Eye (tissue), 1 donor: ENCODE measurements at places on chromosomes 1 and 21.

DNA sequence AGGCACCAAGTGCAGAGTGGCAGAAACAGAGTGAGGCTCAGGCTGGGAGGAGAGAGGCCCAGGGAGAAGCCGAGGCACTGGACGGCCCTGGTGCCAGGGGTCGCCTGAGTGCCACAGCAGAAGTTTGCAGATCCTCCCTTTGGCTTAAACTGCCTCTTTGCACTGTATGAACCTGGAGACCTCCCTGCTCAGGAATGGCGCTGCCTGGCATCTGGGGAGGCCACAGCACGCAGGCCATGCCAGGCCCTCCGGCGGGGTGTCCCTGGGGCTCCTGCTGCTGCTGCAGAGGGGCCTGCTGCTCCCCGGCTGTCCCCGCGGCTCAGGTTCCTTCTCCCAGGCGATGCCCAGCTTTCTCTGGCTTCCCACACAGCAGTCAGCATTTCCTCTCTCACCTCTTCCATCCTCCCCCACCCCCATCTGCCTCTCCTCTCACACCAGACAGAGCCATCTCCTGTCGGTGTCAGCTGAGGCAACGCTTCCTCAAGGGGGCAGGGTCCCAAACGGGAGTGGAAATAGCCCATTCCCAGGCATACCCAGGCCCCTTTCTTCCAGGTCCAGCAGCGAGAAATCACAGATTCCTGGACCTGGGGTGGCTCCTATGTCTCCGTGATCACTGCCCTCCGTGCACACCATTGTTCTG lies 35.2 kb downstream of the SYT6 start:
- no peak for DNase-seq

DNA sequence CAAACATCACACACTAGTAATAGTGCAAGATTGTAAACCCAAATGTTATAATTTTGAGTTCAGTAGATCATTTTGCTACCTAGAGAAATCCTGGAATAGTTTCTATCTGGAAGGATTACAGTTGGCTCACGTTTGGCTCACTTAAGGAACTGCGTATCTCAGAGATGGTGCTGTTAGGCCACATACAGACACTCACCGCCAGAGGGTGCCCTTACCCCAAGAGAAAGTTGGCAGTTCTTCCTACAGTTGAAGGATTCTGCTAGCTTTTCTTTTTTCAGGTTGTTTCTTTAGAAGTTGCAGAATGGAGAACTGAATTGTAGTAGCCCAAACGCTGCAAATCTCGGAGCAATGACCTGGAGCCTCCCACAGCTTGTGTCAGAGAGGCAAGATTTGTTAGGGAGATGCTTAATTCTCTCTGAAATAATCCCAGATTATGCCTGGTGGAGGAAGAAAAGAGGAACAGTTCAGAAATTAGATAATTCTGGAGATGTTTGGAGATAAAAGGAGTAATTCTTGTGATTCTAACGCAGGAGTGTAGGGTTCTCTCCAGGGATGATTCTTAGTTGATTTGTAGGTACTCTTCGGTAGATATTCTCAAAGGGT lies 87.9 kb upstream of the PAPPA2 start:
- DNase-seq: peak; percentile 92

GRCh38 chr1:205073511-205073910 lies 10.7 kb downstream of the TMEM81 start:
- peak; percentile 0 for DNase-seq

- no peak for DNase-seq
Measured at GRCh38 chr1:1048765-1049164, 25.3 kb downstream of the RNF223 start.

- no peak for DNase-seq
Measured at GRCh38 chr1:209650454-209650853, 1.8 kb downstream of the LAMB3 start.

- no peak for DNase-seq
Measured at GRCh38 chr1:39852214-39852791, 31.0 kb downstream of the TRIT1 start.

GRCh38 chr21:42384156-42384945 lies 11.5 kb downstream of the TMPRSS3 start:
- DNase-seq: no peak

GRCh38 chr1:206029484-206029883 lies 5.8 kb upstream of the CTSE start:
- DNase-seq: no peak

DNA sequence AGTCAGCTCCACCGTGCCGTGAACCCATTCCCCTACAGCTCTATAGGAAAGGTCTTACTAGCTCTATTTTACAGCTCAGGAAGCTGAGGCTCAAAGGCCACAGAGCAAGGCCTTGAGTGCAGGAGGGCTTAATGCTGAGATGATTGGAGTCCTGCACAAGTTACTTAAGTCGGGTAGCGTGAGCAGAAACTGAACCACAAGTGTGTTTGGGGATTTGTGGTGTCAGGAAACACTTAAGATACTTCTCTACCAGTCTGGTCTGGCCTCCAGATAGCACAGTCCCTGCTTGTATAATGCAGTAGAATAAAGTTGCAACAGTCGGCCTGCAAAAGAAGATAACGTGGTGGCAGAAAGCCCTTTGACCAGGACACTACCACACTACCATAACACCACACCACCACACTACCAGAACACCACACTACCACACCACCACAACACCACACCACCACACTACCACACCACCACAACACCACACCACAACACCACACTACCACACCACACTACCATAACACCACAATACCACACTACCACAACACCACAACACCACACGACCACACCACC lies 118.1 kb downstream of the SPSB1 start:
- DNase-seq: no peak

DNA sequence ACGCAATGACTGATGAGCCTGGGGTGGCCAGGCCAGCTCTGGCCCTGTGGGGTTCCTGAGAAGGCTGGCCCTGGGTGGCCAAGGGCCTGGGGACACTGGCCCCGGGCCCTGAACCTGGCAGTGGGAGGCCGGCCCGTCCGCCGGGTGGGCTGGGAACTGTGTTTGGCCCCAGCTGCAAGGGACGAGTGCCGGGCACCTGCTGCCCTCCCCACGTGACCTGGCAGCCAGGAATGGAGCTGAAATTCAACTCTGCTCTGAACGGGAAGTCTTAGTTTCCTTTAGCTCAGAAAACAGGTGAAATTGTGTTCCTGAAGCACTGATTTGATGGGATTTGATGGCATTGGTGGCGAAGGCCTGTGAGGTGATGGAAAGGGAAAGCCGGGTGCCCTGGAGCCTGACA lies 8.2 kb upstream of the TTLL10 start:
- DNase-seq: peak; percentile 16

GRCh38 chr1:208184966-208185654 lies 59.1 kb downstream of the PLXNA2 start:
- no peak for DNase-seq

DNA sequence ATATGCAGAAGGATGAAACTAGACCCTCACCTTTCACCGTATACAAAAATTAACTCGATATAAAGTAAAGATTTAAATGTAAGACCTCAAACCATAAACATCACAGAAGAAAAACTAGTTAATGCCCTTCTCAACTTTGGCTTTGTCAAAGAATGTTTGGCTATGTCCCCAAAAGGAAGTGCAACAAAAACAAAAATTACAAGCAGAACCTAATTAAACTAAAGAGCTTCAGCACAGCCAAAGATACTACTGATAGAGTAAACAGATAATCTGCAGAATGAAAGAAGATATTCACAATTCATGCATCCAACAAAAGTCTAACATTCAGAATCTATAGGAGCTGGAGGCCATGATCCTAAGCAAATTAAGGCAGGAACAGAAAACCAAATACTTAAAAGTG lies 824.6 kb upstream of the NEGR1 start:
- no peak for DNase-seq

DNA sequence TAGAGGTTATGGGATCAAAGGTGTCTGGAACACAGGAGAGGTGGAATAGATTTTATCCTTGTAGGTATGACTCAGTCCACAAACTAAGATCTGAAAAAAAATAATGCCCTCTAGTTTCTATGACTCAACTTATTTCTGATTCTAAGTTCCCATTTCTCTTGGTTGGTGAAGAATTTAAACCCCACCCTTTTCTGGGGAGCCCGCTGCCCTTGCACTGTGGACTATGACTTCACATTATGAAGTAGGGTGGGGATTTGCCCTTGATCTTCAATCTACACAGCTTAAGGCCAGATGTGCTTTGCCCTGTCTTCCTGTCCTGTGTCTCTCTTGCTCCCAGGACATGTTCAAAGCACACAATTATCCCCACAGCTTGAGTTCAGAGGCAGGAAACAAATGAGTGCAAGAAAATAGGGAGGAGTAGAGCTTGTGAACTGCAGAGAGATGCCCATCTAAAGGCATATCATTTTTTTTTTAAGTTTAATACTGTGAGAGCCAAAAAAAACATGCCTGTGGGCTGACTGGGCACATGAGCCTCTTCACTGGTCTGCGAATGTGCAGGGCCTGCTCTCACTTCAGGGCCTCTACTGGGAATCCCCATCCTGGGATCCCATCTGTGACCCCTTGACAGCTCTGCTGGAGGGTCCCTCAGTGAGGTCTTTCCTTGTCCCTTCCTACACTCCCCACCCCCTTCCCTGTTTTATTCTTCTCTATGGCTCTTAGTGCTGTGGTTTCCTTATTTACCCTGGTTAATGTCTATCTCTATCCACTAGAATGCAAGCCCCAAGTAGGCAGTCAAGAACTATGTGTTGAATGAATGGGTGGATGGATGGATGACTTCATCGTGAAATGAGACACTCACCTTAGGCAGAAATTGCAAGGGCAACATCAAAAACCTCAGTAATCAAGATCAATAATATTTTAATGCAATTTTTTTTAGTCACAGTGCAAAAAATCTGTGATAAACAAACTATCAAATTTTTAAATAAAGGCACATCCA lies 61.5 kb downstream of the CD58 start:
- DNase-seq: no peak

GRCh38 chr21:28885853-28886177 lies 106.9 kb downstream of the LTN1 start:
- DNase-seq: no peak

DNA sequence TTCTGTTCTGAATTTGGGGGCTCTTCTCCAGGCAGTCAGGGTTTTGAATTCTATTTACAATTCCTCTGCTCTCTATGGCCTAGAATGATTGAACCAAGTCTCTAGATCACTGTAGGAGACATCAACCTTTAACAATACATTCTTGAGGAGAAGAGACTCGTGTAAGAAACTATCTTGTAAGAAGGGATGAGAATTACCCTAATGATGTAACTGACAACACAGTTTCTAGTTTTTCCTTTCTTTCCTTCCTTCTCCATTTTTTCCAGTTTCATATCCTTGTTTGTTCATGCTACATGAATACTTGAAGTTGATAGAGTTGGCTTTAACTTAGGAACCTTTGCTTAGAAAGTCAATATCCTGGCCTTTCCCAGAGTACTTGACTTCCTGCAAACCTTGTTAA lies 1.3 kb upstream of the ATP1A1 start:
- DNase-seq: peak; percentile 21

DNA sequence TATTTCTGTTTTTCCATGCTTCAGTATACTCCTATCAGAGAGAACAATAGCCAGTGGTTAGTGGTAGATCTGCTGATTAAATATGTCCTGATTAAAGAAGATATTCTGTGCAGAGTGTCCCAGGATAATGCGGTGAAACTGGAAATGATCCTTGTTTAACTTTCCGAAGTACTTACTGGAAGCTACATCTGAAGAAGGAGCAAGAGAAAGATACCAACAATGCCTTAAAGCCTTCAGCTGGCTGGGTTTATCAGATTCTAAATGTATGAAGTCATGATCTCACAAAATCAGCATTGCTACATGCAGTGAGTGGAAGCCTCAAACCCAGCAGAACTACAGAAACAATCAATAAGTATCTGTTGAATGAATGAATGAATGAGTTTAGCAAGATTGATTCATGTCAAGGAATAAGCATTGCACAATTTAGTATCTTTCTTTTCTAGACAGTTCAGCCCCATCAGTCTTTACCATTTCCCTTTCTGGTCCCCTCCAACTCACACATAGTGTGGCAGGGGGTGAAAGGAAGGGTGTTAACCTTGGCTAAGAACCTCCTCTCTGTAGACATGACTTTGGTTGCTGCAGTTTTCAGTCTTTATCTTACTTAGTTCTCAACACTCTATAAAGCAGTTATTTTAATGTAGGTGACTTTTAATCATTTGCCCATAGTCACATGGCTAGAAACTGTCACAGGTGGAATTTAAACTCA lies 24.7 kb upstream of the DNASE2B start:
- no peak for DNase-seq

DNA sequence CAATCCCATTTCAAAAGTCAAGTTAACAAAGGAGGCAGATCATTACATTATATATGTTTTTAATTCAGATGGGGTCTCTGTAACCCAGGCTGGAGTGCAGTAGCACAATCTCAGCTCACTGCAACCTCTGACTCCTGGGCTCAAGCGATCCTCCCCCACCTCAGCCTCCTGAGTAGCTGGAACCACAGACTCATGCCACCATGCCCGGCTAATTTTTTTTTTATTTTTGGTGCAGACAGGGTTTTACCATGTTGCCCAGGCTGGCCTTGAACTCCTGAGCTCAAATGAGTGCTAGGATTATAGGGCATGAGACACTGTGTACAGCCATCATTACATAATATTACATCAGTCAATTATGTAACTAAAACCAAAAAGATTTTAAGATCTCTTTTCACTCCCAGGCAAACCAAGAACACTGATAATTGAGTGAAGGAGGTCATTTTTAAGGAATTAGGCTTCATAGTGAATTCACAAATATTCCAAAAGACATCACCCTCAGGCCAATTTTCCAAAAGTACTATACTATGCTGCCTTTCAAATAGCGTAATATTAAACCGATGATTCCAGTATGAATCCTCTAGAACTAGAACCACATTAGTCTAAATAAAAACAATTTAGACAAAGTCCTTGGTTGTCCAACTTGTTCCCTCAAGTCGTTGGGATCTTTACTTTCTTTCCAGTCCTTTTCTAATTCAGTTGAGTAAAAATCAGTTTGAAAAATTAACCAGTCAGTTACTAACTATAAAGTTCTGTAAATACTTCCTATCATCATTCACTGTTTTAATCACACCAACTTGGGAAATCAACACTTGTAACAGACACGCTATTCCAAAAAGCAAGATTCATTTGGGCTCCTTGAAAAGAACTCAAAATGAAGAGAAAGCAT lies 16.1 kb downstream of the TOMM20 start:
- no peak for DNase-seq

GRCh38 chr1:57532299-57532698 lies 108.4 kb upstream of the DAB1 start:
- no peak for DNase-seq

- DNase-seq: no peak
Measured at GRCh38 chr1:197399755-197400521, 131.9 kb downstream of the CRB1 start.

- DNase-seq: no peak
Measured at GRCh38 chr1:42937836-42938644, 20.6 kb downstream of the SLC2A1 start.

DNA sequence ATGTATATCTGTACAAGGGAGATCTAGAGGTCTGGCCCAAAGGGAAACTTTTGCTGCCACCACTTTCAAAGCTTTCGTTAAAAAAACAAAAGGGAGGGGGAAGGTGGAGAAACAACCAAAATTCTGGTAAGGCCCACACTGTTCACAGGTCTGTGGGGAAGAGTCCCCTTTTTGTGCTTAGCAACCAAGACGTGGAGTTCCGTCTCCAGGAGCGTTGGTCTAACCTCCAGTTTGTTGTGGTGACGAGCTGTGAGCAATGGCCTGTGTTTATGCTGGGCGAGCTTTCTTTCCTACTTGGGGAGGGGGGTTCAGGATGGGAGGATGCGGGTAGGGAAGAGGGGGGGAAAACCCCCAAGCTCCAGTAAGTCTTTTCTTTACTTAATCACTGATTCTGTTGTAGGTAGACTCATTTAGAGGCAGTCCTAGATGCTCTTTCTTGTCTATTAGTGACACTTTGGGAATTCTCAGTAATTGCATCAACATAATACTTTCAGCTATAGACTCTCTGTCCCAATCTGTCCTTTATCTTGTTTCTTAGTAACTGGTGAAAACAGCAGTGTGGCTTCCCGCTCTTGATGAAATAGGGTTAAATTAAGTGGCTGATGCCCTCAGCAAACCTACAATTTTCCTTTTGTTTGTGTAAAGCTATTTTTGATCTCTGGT lies 1.5 kb downstream of the HIPK1 start:
- peak; percentile 74 for DNase-seq
